NCI-H2081 treated with DMSO at 0.1 percent for 48 hours (cell line): ENCODE measurements at places on chromosomes 1 and 21.

GRCh38 chr1:172322219-172323061, 98.0 kb upstream of the C1orf105 start:
- DNase-seq = no peak

DNA sequence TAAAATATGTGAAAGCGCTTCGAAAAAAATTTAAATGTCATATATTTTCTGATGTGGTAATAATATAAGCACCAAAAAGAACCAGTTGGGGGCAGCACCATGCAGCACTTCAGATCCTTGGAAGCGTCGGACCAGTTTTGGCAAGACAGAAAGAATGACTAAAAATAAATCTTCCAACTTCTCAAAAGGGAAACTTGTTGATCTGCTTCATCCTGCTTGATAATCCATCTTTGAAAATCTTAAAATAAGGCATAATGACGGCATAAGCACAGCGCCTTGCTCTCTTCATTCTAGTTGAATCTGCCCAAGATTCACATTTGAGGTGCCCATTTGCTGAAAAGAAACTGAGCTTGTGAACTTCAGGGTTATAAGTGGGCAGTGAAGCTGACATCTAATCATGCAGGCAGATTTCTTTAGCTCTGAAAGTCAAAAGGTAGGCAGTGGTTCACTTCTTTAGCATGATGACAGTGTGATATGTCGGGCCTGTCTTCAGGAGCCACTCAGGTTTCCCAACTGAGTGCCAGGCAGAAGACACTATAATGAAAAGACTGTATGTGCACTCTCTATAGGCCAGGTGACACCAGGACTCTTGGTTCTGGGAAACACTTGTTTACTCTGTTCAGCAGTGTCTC, 19.8 kb upstream of the MUTYH start:
- DNase-seq = peak; percentile 46

GRCh38 chr1:192810253-192810880, 1.5 kb downstream of the RGS2 start:
- DNase-seq = peak; percentile 14

GRCh38 chr1:54615531-54616279, 7.6 kb downstream of the FAM151A start:
- DNase-seq = no peak

DNA sequence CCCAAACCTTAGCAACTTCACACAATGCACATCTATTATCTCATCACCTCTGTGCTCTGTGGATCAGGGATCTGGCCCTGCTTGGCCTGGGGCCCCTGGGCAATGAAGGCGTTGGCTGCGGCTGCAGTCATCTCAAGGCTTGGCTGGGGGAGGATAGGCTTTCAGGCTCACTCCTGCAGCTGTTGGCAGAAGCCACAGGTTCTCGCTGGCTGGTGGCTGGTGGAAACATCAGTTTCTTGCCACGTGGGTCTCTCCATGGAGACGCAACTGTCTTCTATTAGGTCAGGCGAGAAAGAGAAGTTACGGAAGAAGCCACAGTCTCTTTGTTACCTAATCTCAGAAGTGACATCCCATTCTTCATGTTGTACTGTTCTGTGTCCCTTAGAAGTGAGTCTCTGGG, 3.6 kb upstream of the NPPA start:
- no peak for DNase-seq

DNA sequence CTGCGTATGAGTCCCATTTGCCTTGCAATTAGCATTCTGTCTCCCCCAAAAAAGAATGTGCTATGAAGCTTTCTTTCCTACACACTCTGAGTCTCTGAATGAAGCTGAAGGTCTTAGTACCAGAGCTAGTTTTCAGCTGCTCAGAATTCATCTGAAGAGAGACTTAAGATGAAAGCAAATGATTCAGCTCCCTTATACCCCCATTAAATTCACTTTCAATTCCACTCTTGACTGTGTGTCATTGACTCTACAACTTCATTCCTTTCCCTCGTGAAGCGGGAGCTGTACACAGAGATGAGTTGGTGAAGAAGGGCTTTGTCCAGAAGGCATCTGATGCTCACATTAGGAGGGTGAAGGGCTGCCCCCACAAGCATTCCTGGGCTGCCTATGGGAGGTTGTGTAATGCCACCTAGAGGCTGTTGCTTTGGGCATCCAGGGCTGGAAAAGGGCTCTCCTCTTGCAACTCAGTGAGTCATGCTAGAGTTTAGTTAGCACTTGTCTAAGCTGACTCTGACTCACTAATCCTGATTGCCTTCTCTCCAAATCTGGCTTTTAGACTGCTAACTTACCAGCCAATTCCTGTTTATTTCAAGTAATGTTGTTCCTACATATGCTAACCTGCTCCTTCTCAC, 1.8 kb downstream of the SPRR1B start:
- DNase-seq = no peak

- DNase-seq = no peak
These were observed 4.6 kb downstream of the ZDHHC18 start for GRCh38 chr1:26831059-26831458.

- DNase-seq = no peak
These were observed 25.2 kb upstream of the RCAN1 start for GRCh38 chr21:34639882-34640788.

DNA sequence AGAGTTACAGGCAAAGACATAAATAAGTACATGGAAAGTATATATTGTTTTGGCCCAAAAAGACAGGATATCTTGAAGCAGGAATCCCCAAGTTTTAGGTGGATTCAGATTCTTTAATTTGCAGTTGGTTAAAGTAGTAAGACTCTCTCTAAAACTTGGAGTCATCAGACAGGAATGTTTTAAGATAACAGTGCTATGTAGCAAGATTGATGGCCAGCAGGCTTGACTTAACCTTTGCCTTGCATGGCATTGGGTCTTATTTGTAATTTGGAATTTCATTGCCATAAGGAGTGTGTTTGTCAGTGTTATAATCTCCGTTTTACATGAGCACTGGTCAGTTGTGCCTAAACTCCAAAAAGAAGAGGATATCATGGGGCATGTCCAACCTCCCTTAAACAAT, 727.6 kb upstream of the CHRM3 start:
- DNase-seq = no peak
